ENCODE measurements at places on chromosomes 7 and 10. TPM values are rescaled to one million over a fixed set of nuclear protein-coding genes. Genes with fewer than 3 reads are reported as not detected.

CLEC2L gene
- total RNA-seq: not detected

BMS1 gene
- total RNA-seq: 17.6 TPM

RET gene
- 0.37 TPM for total RNA-seq

STEAP1B gene
- total RNA-seq: 0.63 TPM

GNAT3 gene
- total RNA-seq: not detected

ARHGAP22 gene
- total RNA-seq: 9.3 TPM

COL26A1 gene
- not detected for total RNA-seq

CTTNBP2 gene
- 2.5 TPM for total RNA-seq

KCNIP2 gene
- not detected for total RNA-seq

PTPRE gene
- total RNA-seq: 11.1 TPM

DNAJC12 gene
- total RNA-seq: 0.28 TPM

CPA1 gene
- not detected for total RNA-seq

NKX2-3 gene
- not detected for total RNA-seq

HOXA10 gene
- total RNA-seq: not detected

OR2AE1 gene
- not detected for total RNA-seq

ZEB1 gene
- total RNA-seq: 0.19 TPM

RELN gene
- not detected for total RNA-seq

GTPBP10 gene
- total RNA-seq: 12.0 TPM

CAPZA2 gene
- total RNA-seq: 62.8 TPM

OLAH gene
- not detected for total RNA-seq

PTF1A gene
- not detected for total RNA-seq

RNF148 gene
- total RNA-seq: not detected

MYOF gene
- 231 TPM for total RNA-seq

PLPP4 gene
- total RNA-seq: not detected

OPALIN gene
- not detected for total RNA-seq

CRHR2 gene
- total RNA-seq: not detected

CUBN gene
- 0.88 TPM for total RNA-seq

EFCAB10 gene
- total RNA-seq: 0.35 TPM

PLCE1 gene
- 1.6 TPM for total RNA-seq

CAV1 gene
- 428 TPM for total RNA-seq

DNAH11 gene
- total RNA-seq: 0.23 TPM

NKX1-2 gene
- total RNA-seq: 3.3 TPM

LRIT1 gene
- not detected for total RNA-seq

RNF133 gene
- not detected for total RNA-seq

Measured in airway epithelial cell (primary cell).